ENCODE measurements at places on chromosomes 6 and 20.

- no peak for DNase-seq
Observed at GRCh38 chr6:43763812-43764522, 6.0 kb upstream of the VEGFA start.

- no peak for DNase-seq
Observed at GRCh38 chr20:44643596-44644229, 7.8 kb downstream of the ADA start.

- no peak for DNase-seq
Observed at GRCh38 chr6:17673543-17674254, 33.0 kb downstream of the NUP153 start.

DNA sequence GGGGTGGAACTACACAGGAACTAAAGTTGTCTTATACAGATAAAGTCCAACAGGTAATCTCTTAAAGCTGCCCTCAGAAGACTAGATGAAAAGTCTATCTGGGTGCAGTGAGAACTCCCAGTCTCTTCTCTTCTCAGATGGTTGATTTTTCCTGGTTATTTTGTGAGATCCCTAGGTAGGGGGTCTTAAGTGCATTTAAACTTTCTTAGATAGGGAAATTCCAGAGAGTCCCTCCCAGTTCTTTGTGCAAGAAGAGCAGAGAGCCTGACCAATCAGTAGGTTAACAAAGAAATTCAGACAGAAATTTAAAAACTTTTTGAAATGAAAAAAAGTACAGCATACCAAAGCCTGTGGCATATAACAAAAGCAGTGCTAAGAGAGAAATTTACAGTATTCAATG, 2.0 kb upstream of the GABRR2 start:
- no peak for DNase-seq

- DNase-seq, result no peak
Observed at GRCh38 chr6:113184736-113185135, 672.4 kb upstream of the MARCKS start.

DNA sequence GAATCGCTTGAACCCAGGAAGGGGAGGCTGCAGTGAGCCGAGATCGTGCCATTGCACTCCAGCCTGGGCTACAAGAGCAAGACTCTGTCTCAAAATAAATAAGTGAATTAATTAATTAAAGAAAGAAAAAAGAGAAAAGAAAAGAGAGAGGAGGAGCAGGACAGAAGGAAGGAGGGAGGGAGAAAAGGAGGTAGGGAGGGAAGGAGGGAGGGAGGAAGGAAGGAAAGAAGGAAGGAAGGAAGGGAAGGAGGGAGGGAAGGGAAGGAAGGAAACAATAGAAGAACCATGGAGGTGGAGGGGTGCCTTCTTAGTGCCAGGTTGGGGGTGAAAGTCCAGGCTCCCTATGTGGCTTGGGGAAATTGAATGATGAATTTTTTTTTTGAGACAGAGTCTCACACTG, 6.5 kb upstream of the AHCY start:
- DNase-seq, result no peak

- no peak for DNase-seq
Observed at GRCh38 chr6:32570363-32570905, 19.2 kb downstream of the HLA-DRB1 start.

DNA sequence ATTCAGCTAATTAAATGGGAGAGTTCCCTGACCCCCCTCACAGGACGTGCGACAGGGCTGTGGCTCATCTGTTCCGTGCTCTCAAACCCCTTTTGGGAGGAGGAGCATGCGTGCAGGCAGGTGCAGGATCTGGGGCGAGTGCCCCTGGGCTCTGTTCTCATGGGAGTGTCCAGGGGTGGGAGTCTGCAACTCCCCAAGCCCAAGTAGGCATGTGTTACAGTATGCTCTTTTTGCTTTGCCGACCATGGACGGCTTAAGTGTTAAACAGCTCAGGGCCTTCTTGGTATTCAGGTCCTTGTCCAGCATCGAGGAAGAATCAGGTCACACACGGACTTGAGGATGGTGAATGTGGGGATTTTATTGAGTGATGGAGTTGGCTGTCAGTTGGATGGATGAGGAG, 101.6 kb downstream of the NCOA3 start:
- DNase-seq, result no peak

- DNase-seq, result no peak
Observed at GRCh38 chr6:150169609-150170008, 26.8 kb downstream of the PPP1R14C start.

DNA sequence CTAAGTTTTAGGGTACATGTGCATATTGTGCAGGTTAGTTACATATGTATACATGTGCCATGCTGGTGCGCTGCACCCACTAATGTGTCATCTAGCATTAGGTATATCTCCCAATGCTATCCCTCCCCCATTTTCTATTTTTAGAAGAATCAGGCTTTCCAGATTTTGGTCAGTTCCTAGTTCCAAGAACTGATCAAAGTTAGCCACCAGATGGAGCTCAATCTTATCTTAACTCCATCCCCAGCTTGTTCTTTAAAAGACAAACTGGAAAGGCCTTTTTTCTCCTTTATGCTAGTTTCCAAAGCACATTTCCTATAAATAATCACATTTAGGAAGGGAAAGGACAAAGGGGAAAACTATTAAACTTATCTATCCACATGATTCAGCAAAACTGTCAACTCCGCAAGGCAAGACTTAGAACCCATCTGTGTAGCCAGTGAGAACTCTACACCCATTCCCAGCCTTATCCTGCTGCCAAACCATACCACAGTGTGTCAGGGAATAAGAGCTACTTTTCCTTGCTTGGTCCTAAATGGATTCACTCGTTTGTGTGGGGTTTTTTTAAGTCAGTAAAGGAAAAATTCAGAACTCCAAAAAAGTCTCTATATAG, 22.8 kb upstream of the KHDC1 start:
- no peak for DNase-seq

GRCh38 chr6:135411339-135411738, 86.2 kb downstream of the AHI1 start:
- DNase-seq, result no peak

DNA sequence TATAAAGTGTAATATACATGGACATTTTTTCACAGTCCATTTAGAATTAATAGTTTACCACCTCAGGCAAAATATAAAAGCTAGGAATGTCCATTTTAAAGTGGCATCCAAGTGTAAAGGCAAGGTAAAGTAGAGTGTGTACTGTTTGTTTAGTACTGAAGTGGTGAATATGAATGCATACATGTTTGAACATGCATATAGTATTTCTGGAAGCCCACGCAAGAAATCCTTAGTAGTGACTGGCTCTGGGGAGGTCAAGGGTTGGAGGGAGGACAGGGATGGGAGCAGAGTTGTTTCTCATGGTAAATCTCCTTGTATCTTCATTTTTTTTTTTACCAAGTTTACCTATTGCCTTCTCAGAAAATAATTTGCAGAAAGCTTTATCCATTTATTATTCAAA, 129.2 kb downstream of the UNC5CL start:
- DNase-seq, result no peak

- no peak for DNase-seq
Observed at GRCh38 chr6:5766260-5766659, 240.5 kb downstream of the NRN1 start.

- no peak for DNase-seq
Observed at GRCh38 chr6:138289739-138290138, 71.4 kb upstream of the PBOV1 start.

GRCh38 chr20:45174434-45175364, at the start of gene PI3:
PI3 (plus strand) TSS chr20:45174902; CDS start chr20:45174923, 21 bp downstream.
- DNase-seq, result no peak

DNA sequence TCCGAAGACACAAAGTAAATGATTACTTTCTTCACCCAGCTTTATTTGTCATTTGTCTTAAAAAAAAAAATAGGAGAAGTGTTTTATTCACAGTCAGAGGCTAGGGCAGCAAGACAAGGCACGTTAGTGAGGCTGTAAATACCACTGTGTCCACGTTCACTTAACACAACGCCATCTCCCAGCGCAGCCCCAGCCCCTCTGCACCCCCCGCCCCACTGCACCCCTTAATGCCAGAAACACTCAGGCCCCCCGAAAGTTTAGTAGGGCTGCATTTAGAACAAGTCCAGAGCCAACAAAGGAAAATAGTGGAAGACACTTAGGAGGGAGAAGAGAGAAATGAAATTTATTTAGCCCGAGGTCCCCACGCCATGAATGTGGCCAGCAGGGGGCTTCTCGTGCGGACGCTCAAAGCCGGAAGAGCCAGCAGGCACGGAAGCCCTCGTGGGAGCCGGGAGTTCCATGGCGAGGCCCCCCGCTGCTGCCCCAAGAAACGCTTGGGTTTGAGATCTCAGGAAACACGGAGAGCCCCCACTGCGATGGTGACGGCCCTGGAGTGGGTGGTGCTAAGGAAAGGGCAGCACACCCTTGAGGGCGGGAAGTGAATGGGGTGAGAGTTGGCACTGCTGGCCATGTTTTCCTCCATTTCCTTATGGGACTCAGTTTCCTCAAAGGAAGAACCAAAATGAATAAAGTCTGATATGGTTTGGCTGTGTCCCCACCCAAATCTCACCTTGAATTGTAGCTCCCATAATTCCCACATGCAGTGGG, 50.2 kb downstream of the IYD start:
- no peak for DNase-seq

GRCh38 chr20:3972161-3972560, 43.2 kb downstream of the RNF24 start:
- DNase-seq, result no peak

DNA sequence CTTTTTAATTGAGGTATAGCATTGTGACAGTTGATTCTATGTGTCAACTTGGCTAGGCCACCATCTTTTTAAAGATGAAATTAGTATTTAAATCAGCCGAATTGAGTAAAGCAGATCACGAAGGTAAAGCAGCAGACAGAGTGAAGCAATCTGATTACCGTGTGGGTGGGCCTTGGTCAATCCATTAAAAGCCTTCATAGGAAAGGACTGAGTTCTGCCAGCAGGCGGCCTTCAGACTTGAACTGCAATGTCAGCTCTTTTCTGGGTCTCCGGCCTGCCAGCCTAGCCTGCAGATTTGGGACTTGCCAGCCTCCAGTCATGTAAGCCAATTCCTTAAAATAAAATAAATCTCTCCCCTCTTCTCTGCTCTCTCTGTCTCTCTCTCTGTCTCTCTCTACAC, 22.4 kb upstream of the TGM2 start:
- DNase-seq, result no peak

GRCh38 chr6:36863670-36864540, 10.7 kb downstream of the PPIL1 start:
- no peak for DNase-seq

All from D721Med (cell line).